ENCODE measurements at places on chromosomes 2 and 18.

DNA sequence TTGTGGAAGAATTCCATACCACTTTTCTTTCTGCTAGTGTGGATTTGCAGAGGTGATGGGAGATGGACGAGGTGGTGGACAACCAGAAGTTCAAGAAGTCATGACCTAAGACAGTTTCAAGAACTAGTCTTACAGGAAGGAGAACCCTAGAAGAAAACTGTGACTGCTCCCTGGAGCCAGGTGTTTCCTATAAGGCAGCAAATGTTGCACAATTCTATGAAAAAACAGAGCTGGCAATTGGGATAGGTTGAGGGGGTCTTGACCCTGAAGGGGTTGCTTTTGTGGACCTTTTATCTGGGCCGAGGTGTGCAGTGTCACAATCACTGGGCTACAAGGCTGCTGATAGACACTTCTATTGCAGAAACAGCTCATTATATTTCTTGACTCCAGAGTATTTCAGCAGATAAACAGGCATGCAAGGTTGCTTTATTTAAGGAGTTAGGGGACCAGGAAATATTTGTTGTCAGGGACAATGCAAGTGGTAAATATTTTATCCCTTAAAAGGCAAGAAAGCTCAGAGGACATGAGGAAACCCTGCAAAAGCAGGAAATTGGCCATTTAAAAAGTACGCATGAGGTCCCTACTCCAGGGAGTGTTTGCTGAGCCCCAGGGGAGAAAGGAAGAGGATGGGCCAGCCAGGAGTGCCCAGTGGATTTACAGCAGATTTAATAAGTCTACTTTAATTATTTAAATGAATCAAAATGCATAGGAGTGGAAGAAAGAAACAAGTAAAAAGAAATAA is 22.9 kb downstream of the APCDD1 start:
- DNase-seq, result no peak

DNA sequence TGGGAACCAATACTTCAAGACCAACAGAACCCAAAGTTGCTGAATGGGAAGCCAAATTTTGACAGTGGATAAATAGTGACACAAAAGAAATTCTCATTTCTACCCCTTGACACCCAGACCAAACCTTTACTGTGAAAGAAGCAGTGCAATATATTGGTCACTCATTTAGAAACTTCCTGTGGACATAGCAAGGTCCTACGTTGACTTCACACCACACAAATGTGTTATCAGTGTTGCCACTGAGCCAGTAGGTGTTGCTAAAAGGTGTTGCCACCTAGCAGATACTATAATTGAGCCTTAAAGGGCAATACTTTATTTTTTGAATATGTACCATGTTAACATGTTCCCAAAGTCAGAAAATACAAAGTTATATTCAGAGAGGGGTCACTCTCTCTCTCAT is 1008.9 kb upstream of the CDH2 start:
- DNase-seq, result no peak

DNA sequence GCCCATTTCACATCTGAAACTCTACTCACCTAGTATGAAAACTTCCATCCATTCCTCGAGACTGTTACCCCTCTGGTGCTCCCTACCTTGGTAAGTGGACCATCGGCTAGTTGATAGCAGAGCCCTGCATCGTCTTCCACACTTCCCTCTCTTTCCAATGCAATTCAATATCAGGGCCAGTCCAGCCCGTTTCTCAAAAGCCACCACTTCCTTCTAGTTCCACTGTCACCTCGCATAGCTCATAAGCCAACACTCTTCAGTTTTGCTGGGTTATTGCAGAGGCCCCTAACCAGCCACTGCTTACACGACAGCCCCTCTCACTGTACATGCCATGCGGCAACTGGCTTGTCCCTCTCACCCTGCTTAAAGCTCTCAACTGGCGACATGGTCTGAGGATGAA is 10.2 kb upstream of the ZNF407 start:
- DNase-seq, result no peak

DNA sequence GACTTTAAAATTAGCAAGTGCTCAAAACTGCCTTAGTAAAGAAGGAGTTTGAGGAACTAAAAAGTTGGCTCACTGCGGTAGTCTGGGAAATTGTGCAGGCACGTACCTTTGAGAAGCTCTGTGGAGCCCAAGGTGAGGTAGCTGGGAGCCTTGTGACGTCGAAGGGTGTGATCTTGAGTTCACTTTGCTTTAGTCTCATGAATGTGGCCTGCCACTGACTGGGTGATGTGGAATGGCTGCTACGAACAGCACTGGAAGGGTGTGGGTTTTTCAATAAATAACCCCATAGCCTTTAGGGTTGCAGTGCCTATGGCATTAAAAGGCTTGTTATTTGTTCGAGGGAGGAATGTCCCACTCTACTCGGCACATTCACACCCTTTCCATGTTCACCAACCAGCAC is 312.3 kb downstream of the PRKCE start:
- no peak for DNase-seq

DNA sequence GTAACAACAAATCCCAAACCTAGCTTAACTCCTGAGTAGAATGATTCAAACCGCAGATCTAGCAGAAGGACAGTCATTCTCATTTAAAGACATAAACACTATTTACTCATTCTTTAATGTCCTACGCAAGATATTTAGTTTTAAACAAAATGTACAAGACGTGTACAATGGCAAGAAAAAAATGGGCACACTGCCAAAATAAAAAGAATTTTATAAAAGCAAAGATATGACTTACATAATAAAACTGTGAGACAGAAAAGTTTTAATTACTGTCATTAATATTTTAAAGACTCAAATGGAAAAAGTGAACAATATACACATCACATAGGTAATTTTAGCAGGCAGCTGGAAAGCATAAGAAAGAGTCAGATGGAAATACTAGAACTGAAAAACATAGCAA is 157.8 kb downstream of the GALNT13 start:
- DNase-seq, result no peak

GRCh38 chr2:222296911-222297599 is 1.7 kb downstream of the PAX3 start:
- DNase-seq, result no peak

DNA sequence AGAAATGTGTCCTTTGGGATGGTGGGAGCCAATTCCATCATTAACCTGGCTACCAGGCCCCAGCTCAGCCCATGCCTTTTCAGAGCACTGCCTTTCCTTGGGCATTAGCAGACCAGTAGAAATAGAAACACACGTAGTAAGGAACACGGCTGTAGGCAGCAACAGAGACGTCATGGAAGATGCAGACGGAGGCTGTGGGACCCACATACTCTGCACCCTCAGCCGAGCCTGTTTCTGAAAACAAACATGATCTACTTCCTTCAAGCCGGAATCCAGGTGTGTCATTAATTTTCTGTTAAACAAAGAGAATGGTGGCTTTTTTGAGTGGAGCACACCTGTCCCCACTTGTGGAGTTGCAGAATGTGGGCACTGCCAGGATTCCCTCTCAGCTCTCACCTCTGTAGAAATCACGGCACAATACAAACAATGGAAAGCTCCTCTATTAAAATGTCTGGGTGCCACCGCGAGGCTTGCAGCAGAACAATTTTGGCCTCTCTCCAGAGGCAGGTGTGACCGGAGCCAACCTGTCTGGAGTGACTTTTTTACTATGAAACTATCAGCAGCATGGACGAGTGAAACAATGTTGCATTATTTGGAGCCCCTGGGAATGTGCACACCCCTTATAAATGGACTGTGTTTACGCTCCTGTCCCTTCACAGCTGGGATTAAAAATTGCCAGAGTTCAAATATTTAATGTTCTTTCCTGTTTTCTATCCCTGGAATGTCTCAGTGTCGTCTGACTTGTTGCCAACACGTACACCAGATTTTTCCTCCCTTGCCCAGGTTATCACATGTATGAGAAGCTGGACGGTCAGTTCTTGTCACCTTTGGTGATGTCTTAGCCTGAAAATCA is 31.7 kb downstream of the SPP2 start:
- no peak for DNase-seq

DNA sequence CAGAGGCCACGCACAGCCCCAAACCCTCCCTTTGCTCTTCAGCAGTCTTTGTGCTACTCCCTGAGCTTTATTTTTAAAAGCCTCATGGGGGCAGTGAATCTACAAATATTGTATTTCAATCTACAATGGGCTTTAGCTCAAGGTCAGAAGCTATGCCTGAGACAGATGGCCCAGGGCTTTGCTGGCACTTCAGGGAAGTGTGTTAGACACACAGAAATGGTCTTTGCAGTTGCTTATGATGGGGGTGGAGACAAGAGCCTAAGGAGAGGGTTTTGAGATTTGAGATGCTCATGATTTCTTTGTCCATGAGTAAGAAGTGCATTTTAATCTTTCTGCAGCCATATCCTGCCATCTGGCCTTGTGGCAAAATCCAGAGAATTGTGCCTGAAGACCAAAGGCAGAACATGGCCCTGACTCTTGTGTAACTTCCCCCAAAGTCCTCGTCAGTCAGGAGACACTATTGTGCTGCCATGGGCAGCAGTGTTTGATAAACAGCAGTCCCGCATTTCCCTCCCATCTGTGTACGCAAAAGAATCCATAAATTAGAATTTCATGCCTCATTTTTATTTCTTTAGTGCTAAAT is 92.6 kb downstream of the VAPA start:
- DNase-seq, result no peak

DNA sequence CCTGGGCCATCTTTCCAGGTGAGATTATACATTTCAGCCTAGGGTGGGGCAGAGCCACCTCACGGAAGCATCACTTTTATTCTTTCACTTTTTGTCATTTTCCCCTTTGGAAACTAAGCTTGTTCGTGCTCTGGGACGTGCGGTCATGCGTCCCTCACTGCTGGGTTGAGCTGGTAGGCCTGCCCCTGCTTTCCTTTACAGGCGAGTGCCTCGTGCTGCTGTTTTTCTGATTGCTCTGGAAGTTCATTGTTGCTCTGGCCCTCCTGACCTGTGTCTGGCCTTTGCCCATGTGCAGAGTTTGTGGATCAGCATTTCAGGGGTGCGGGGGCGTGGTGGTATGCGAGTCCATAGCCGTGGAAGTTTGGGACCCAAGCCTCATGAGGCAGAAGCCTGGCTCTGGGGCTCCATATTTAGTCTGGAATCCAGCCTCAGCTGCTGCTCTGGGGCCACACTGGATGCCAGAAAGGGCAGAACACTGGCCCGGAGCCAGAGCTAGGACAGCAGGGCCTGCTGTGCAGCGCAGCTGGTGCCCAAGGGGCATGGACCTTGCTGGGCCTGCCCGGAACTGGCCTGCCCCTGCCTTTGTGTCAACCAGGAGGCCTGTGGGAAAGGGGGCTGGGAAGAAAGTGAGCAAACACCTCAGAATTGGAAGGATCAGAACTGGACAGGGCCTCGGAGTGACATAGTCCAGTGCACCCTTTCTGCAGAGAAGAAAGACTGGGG is 51.1 kb downstream of the CTIF start:
- DNase-seq, result no peak

GRCh38 chr2:159129824-159130223 is 156.7 kb downstream of the WDSUB1 start:
- DNase-seq, result no peak

DNA sequence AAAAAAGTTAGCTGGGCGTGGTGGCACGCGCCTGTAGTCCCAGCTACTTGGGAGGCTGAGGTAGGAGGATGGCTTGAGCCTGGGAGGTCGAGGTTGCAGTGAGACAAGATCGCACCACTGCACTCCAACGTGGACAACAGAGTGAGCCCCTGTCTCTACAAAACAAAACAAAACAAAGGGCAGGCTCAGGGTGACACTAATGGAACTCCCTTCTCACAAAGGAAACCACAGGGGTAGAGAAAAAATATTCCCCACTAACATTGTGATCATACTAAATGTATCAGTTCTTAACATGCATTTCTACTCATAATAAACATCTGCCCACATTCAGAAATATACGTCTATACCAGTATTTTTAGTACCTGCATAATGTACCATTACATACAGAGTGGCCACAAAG is 21.1 kb downstream of the STAM2 start:
- no peak for DNase-seq

DNA sequence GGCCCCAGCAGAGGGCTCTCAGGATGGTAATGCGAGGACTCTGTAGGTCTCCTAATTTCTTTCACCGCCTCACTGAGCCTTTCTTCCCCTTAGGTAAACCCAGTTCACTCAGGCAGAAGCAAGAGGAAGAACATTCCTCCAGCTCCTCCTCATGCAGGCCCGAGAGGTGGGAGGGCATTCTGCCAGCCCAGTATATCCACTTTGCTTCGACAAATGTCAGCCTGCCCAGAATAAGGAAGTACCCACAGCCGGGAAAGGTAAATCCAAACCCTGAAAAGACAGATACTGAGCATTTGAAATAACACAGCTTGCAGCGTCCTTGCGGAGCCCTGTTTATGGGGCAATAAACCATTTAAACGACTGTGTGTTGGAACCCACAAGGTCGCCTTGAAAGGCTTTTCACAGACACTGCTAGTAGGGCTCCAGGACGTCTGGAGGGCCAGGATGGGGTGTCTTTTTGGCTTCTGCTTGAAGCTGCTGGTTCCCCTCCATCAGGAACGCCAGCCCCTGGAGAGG is 63.0 kb upstream of the STPG4 start:
- no peak for DNase-seq

GRCh38 chr2:12675352-12675795 is 41.4 kb upstream of the TRIB2 start:
- no peak for DNase-seq

DNA sequence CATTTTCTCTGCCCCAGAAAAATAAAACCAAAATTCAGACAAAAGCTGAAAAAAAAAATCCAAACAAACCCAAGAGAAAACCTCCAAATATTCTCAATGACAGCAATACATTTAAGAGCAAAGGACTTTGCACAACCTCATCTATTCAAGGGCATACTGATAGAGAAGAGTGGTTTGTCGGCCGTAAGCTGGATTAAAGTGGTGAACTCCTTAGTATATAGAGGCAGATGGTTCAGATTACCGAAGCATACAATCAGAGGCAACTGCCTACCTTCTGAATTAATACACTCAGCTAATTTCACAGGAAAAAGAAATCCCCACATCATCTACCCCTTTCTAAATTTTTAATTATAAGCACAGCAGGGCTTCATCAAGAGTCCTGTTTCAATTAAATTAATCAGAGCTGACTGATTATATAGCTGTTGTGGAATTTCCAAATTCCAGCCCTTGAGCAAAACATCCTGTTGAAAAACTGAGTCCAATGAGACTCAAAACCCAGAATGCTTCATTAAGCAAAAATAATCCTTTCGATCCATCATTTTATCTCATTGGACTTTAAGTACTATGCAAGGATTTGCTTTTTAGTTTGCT is at the start of gene CPLX4:
CPLX4 (minus strand) TSS at position 190 of the 591 bp plus-strand sequence; CDS start at position 3, 187 bp downstream.
- DNase-seq, result no peak

DNA sequence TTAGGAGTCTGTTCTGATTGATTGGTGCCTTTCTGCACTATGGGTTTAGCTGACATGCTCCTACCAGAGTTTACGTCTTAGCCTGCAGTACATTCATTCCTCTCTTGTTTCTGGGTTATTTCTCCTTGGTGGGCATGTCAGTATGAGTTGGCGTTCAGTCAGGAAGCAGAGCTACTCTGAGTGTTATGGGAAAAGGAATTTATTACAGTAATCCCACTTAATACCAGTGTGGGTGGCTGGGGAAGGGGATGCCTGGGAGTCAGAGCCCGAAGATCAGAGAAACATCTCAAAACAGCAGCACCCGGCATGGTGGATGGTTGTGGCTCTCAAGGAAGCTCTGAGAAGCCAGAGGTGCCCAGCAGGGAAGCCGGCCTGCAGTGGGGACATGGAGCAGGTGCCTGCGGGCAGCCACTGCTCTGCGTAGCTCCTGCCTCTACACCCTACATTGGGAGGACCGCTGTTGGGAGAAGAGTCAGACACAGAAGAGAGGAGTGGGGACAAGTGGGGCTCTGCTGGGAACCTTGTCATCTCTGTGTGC is 48.9 kb downstream of the RAB31 start:
- DNase-seq, result no peak

GRCh38 chr2:208010506-208010905 is 14.8 kb downstream of the PLEKHM3 start:
- no peak for DNase-seq

GRCh38 chr18:42950732-42951131 is 164.8 kb downstream of the RIT2 start:
- no peak for DNase-seq

- DNase-seq, result no peak
Observed at GRCh38 chr2:227579791-227580190, 18.9 kb upstream of the SCYGR2 start.
